Stimulated activated CD4-positive, alpha-beta T cell treated with anti-CD3 and anti-CD28 coated beads, Interleukin-15, amount 100 ng/mL, for 1 hour (primary cell): ENCODE measurements at places on chromosomes 7 and 10.

GRCh38 chr7:16080131-16080530, 341.2 kb downstream of the CRPPA start:
- no peak for DNase-seq

- DNase-seq: no peak
Observed at GRCh38 chr7:121192834-121193233, 136.0 kb upstream of the WNT16 start.

GRCh38 chr7:14339861-14340260, 350.4 kb upstream of the ETV1 start:
- DNase-seq: no peak

DNA sequence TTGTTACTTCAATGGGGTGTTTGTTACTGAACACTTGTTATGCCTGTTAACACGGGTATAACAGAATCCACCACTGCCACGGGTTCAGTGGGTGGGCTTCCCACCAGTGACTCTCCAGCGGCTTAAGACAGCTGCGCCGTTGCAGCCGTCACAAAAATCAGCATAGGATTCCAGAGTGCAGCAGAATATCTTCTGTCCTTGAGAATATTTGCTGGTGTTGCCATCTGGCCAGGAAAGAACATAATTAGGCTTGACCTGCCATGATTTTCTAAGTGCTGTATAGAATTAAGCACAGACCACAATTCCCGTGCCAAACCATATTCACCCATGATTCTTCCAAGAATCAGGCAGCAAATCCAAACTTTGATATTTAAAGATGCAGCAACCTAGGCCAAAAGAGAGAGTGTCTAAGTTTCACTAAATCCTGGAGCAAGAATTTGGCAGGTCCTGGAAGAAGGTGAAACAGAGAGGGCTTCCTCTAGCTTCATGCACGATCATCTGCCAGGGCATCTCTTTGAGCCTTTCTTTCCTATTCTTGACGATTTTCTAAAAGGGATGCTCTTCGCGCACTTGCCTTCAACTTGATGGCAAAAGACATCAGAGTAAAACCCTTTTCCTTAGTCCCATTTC, 95.0 kb downstream of the FRMD4A start:
- DNase-seq: no peak

DNA sequence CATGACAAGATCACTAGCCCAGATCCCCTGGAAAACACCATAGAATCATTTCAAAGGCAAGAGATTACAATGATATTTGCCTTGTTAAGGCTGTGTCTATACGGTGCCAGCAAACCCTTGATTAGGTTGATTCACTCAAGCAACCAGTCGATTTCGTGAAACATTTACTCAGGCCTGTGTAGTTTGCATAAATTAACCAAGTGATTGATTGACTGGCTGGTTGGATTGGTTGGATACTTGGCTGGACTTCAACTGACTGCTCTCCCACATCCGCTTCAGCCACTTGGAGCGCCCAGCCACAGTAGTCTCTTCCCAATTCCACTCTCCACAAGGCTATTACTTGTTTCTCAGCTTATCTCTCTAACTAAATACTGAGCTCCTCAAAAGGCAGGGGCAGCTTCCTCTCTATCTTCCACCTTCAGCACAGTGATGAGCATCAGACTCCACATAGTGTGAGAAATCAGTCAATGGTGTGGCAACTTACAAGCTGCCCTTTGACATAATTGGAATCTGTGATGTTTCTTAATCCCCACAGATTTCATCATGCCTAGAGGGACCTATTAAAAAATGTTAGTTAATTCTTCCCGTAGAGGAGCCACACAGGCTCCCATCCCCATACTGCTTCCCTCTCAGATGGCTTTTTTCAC, 217.4 kb downstream of the GRM8 start:
- DNase-seq: no peak

DNA sequence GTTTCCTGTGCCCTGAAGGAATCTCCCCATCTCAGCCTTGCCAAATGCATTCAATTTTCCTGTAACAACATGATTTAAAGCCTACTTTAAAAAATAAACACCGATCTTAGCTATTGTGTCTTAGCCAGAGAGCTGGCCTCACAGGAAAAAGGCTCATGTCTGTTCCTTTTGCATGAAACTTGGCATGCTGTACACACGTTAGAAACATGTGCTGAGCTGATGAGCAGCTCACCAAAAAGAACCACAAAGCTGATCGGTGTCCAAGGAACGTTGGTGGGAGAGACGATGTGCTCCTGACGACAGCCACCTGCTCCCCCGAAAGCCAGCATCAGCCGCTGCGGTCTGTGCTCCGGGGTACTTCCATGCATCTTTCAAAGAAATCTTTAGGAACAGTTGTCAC, 135.9 kb downstream of the ADARB2 start:
- DNase-seq: no peak

- DNase-seq: no peak
Observed at GRCh38 chr10:4514445-4515108, 311.4 kb upstream of the AKR1E2 start.

DNA sequence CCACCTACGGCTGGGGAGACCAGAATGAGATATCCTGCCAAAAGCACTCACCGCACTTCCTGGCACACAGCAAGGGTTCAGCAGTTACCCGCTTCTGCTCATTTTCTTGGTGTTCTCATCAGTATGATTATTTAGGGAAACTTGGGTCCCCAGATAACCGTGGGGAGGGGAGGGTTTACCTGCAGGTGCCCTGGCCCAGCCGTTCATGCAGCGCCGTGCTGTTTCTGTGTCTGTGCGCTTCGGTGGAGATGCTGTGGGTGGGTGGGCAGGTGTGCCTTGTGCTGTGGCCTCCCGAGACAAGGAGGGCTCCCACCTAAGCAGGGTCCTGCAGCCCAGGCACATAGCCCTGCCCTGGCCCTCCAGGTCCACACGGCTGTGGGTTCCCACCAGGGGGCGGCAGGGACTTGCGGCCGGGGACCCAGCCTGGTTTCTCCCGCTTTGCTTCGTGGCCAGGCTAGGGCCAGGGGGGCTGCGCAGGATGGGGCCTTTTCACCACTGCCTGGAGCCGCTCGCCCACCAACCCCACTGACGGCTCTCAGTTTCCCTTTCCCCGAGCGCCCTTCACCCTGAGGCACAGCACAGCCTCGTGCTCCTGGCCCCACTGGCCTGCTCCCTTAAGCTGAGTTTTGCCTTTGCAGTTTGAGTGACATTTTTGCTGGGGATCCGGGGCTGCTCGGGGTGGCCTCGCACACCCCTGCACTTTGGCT, 78.5 kb downstream of the LHPP start:
- peak; percentile 51 for DNase-seq

- DNase-seq: no peak
Observed at GRCh38 chr7:33558549-33559323, 346.6 kb upstream of the BMPER start.
